Mesothelial cell of epicardium (in vitro differentiated cells): ENCODE measurements at places on chromosomes 5 and 9.
A peak's percentile ranks its signal among the peaks of the same experiment; 100 is the strongest.

DNA sequence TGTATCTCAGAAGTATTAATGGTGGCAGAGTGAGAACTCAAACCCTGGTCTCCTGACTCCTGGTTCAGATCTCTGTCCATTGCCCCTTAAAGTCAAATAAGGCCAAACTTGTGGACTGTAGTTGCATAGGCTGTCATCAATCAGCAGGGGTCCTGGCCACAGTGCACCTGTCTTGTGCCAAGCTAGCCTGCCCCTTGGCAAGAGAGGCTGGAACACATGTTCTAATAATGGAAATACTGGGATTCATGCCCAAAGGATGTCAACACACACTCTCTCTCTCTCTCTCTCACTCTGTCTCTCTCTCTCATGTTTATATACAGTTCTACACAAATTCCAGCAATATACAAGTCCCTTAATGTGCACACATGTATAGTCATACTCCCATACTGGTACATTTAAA is 44.3 kb downstream of the GLRA1 start:
- DNase-seq, result no peak

- DNase-seq, result no peak
Measured at GRCh38 chr9:118595719-118596305, 773.4 kb downstream of the BRINP1 start.

- no peak for DNase-seq
Measured at GRCh38 chr5:131810510-131811249, 13.9 kb upstream of the FNIP1 start.

DNA sequence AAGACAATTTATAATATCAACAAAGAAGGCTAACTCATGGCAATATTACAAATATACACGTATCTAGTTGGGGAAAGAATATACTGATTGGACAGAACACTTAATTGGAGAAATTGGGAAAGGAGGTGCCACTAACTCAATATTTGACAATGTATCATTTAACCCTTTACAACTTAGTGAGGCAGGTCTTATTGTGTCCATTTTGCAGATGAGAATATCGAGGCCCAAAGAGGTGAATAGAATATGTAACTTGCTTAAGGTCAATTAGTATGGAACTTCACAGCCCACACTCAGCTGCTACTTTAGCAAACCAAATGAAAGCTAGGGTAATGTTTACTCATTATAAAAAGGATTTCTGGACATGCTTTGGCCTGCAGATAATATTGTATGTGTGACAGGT is 46.2 kb downstream of the COMMD10 start:
- no peak for DNase-seq

- DNase-seq, result no peak
Measured at GRCh38 chr9:126217250-126217653, 109.4 kb upstream of the MVB12B start.

DNA sequence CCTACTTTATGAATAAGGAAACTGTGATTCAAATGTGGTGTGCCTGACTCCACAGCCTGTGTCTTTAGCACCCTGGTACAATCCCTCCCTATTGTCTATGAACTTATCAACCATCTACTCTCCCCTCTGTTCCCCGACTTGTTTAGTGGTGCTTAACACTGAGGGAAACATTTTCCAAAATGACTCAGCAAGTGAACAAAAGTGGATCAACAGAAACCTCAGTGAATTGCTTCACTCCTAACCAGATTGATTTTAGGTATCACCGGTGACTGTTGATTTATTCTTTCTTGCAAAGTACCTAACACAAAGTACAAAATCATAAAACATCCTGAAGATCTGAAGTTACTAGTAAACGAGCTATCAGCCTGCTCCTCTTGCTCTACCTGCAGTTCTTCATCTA is 42.1 kb upstream of the RAPGEF6 start:
- DNase-seq, result no peak

DNA sequence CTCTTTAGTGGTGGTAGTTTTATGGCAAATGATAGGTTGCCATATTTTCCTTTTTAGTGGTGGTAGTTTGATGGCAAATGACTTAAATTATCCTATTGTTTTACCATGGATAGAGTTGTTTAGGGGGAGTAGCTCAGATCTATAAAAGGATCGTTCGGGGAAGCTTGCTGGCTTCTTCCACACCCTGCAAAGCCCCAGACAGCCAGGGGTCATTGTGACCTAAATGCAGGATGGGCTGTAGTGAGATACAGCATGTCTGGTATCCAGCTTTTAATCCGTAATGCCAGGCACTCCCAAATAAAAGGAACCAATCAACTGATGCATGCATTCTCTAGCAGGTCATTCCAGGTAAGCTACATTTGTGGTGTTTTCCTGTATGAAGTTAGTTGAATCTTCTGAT is 67.1 kb downstream of the PRR16 start:
- DNase-seq, result no peak

DNA sequence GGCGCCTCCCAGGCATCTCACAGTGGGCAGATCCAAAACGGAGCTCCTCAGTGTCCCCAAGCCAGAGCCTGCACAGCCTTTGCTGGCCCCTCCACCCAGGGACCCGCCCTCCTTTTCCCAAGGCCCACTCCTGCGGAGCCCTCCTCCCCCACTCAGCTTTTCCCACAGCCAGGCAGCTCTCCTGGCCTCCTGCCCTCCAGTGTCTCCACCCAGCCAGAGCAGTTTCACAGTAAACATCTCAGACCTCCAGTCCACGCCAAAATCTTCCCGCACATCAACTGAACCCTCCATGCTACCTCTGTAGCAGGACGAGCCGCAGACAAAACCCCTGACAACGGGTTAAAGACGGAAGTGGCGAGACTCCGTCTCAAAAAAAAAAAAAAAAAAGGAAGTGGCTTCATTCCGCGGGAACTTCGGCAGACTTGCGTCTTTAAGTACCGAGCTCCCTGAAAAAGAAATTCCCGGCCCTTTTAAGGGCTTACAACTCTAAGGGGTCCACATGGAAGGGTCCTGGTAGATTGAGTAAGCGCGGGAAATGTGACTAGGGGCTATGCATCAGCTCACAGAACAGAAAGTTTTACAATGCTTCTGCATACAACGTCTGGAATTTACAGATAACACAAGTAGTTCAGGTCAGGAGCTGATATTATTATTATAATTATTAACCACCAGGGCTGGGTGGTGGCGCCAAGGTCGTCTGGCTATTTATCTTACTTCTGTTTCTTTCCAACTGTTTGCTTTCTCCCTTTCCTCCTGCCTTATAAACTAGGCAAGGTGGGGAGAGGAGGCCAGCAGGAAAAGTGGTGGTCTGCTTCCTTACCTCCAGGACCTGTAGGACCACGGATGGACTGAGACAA is 11.4 kb upstream of the GRIN1 start:
- DNase-seq, result no peak

- no peak for DNase-seq
Measured at GRCh38 chr9:37812773-37813379, 12.3 kb downstream of the DCAF10 start.

- DNase-seq, result no peak
Measured at GRCh38 chr5:10856071-10856470, 95.0 kb upstream of the DAP start.

GRCh38 chr5:136677217-136677616 is 311.9 kb upstream of the TRPC7 start:
- no peak for DNase-seq

GRCh38 chr5:74672215-74672877 is 12.7 kb upstream of the HEXB start:
- no peak for DNase-seq

DNA sequence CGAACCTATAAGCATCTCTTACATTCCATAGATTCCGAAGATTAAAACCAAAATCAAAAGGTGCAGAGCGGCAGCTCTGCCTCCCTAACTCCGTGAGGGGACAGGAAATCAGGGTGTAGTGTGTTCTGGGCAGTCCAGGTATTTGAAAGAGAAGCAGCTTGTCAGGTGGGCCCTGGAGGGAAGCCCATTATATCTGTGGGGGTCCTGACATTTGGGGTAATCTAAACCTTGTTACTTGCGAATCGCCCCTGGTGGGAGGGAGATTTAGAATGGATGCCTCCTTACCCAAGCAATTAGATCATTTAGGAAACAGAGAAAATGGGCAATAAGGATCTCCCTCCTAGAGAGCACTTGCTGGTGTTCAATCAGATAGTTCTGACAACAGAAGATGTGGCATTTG is 126.9 kb downstream of the EFNA5 start:
- no peak for DNase-seq

GRCh38 chr9:124940521-124940893 is 376 bp downstream of the GOLGA1 start:
- no peak for DNase-seq

GRCh38 chr9:71725590-71726338 is 42.5 kb downstream of the CEMIP2 start:
- no peak for DNase-seq

DNA sequence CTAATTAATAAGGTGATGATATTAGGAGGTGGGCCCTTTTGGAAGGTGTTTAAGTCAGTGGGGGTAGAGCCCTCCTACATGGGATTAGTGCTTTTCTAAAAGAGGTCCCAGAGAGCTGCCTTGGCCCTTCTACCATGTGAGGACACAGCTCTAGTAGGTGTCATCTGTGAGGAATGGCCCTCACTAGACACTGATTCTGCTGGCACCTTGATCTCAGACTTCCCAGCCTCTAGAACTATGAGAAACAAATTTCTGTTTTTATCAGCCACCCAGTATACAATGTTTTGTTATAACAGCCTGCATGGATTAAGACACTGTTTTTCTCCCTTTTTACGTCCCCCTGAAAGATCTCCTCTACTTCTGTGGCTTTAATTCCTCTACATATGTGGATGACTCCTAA is 31.6 kb downstream of the ACER2 start:
- no peak for DNase-seq

DNA sequence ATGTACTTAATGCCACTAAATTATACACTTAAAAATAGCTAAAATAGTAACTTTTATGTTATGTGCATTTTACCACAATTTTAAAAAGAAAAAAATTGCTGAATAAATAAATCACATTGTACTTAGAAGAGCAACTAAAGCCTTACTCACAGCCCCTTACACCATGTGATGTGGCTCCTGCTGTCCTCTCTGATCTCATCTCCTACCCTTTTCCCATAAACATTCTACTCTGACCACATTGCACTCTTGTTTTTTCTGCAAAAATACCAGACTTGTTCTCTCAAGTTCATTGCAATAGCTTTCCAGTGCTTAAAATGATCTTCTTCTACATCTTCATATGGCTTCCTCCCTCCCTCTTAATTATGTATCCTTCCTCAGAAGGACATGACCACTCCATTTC is 268.4 kb downstream of the ELAVL2 start:
- no peak for DNase-seq

- DNase-seq, result peak; percentile 7
Measured at GRCh38 chr5:135216471-135217343, 182.3 kb downstream of the MACROH2A1 start.

DNA sequence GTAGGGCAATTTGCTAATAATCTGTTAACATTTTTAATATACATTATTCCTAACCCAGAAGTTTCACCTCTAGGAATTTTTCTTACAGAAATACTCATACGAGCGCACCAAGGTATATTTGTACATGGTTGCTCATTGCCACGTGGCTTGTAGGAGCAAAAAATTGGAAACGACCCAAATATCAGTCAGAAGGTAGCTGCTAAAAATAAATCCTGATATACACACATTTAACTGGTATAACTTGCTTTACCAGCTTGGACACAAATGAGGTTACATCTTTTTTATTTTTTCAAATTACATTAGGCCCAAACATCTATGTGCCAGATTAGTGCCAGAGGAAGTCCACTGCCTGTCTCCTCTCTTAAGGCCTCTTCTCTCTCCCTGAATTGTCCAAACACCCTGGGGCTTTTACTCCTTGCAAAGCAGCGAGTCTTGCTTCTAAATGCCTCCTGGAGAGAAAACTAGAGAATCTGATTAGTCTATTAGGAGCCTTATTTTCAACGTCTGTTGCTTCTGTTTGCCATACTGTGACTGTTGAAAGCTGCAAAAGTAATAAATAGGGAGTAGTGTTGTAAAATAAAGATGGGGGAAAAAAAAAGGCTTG is 92.0 kb upstream of the SSBP2 start:
- no peak for DNase-seq

- no peak for DNase-seq
Measured at GRCh38 chr5:67901814-67902496, 313.6 kb upstream of the PIK3R1 start.

GRCh38 chr9:7403839-7404487 is 395.6 kb downstream of the DMAC1 start:
- no peak for DNase-seq

DNA sequence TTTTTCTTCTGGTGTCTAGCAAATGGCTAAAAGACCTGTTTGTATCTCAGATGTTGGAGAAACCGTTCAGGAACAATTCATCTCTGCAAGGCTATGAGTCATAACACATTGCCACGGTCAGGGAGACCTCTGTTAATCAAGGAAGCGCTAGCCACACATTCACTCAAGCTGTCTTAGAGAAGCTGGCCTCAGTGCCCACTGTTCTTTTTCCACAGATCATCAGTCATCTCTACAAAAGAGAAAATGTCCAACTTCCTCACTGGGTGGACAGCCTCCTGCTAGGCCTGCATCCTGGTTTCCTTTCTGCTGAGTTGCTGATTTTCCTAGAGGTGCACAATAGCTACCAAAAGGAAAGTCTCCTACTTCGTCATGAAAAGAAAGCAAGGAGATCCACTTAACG is 360.5 kb downstream of the BNC2 start:
- DNase-seq, result no peak

DNA sequence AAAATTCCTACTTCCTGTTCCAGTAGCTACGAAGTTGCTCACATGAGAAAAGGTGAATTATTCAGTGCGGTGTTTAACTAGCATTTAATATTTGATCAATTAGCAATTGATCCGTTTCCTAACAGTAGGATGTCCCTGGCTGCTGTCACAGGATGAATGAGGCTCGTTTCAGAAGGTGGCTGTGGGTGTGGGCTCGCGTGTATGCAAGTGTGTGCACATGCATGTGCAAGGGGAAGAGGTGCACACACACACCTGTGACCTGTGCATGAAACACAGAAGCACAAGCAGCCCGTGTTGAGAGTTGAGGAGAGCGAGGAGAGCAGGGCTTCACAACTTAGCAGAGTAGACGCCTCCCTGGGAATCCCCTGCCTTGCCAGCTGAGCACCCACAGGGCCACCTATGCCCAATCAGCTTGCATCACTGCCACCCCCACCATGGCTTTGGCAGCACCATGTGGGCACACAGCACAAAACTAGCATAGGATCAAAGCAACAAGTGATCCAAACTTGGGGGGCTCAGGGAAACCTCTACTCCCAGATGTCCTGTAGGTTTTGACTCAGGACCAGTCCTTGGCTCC is 107.2 kb downstream of the C5orf15 start:
- DNase-seq, result no peak

DNA sequence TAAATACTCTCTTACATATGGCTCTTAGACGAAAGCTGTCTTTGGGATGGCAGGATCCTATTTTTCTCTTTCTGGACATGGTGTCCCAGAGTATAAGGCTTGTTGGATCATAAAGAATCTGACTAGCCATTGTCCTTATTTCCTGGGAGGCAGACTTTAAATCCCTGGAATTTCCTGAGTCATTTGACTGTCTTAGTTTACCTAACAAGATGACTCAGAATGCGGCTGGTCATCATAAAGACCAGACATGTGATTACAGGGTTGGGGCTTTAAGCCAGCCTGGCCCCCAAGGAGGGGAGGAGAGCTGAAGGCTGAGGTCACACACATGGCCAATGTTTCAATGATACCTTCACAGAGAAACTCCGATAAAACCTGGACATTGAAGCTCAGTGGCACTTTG is 37.2 kb downstream of the FAM240B start:
- DNase-seq, result no peak
